ENCODE measurements at places on chromosomes 6 and 20.

DNA sequence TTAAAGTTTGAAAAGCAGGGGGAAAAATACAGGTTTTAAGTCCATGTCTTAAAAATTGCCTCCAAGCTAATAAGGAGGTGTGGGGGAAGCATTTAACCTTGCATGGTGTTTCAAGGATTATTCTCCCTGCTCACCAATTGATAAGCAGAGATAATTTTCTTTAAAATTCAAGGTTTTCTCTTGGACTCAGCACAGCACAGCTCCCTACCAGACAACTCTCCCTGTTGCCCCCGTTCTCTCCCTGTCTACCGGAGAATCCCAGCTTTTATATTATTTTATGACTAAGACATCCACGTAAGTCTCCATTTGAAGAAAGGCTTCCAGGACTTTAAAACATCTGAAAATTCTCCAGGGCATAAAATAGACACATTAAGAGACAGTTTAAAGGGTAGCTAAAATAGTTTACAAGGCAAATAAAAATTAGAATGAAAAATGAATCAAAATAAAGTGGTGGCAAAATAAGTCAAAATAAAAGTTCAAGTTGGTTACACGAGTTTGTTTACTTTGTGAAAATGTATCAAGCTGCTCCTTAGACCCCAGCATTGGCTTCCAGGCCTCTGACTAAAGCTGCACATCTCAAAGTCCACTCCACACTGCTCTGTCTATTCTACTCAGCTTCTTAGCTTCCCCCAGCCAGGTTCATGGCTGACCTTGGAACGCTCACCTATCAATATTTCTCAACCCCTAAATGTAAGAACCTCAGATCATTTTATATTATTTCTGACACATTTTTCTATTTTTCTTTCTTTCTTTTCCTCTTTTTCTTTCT lies 188.6 kb upstream of the PLCB4 start:
- DNase-seq: no peak

DNA sequence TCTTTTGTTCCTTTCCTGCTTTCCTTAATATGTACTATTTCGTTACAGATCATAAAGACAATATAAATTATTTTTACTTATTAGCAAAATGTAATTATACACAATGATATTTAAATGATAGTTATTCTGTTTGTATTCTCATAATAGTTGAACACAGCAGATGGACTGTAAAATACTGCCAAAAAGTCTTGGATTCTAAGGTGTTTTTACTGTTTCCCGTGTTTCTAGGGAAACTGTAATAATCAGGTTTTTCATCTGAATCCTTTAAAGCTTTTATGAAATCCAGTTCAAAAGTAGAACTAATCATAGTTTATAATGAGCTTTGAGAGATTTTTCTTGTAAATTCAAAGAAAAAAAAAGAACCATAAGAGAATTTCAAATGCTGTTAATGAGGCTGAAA lies 148.4 kb downstream of the GRIK2 start:
- no peak for DNase-seq

DNA sequence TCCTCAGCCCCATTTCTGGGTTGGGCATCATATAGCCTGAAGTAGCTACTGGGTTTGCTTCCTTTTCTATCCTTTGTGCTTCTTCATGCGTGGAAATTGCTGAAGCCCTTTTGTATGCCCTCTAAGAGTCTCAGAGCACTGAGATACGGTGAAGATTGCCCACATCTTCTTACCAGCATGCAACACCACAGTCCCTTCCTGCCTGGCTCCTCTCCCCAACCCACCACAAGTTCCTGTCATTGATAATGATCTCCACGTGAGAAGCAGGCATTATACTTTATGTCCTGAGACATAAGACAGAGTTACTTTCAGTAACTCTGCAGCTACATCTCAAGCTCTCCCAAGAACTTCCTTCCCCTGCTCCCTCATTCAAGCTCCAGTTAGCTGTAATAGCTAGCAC lies 15.8 kb upstream of the PLCB4 start:
- no peak for DNase-seq

- DNase-seq: no peak
Measured at GRCh38 chr6:7260291-7261031, 52.5 kb downstream of the SSR1 start.

GRCh38 chr6:7691675-7692452 lies 34.0 kb upstream of the BMP6 start:
- peak; percentile 29 for DNase-seq

DNA sequence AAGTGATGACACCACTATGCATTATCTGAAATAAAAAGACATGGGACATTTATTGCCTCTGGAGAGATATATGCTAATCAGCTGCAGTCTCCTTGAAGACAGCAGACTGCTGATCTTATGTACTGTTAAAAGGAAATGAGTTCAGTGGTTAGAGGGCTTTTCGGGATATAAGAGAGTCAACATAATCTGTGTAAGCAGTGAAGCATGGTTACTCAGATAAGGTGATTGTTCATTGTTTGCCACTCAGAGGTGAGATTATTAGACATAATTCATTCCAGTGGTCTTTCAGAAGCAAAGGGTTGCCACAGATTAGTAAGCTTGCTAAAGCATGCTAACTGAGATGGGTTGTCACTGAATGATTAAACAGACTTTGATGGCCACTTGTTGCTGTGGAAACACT lies 1450.7 kb upstream of the ADGRB3 start:
- DNase-seq: no peak

DNA sequence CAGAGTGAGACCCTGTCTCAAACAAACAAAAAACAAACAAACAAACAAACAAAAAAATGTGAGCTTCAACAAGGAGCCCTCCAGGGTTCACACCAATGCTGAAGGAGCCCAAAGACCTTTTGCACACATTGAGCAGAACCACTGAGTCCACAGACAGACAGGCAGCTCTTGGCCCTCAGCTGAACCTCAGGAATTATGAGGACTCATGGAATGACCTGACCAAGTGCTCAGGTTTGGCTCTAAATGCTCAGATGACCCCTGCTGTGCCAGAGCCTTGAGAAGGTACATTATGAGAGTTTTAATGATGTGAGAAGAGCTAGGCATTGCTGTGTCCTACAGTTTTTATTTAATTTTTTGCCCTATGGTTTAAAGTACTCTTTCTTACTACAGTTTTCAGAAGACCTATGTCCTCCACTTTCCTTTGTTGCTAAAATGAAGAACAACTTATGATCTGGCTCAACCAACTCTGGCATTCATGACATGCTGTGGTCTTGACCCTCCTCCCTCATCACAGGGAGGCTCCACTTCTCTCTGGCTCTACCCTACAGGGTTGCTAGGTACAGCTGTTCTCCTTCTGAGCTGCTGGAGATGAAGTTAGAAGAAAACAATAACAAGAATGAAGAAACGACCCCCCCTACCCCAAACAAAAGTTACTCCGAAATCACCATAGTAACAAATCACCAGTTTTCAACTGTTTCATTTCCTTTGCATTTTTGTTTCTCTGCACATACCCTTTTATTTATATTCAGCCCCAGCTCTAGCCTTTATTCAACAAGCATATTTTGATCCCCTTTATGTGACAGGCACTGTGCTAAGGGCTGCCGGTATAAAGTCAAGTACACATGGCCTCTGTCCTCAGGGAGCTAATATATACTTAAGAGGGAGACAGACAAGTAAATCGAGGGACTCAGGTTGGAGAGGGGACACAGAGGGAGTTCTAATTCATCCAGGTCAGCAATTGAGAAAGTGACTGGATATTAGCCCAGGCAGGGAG lies 128.7 kb upstream of the TRAF3IP2 start:
- no peak for DNase-seq

DNA sequence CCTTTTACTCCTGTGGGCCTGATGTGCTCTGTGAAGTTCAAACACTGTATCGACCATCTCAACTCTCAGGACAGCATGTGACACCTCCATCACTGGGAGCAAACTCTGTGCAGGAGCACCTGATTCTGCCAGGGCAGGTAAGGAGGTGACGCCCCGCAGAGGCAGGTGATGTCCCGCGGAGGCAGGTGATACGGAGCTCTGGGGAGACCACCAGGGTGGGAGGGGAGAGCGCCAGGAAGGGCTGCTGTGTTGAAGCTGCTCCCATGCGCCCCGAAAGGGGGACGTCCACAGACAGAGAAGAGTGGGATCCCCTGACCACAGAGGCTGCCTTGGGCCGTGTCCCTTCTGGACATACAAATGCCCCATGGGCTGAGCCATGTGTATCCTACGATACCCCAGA lies 58.3 kb downstream of the DACT2 start:
- DNase-seq: no peak

- DNase-seq: no peak
Measured at GRCh38 chr6:72715119-72715518, 93.3 kb downstream of the KCNQ5 start.

DNA sequence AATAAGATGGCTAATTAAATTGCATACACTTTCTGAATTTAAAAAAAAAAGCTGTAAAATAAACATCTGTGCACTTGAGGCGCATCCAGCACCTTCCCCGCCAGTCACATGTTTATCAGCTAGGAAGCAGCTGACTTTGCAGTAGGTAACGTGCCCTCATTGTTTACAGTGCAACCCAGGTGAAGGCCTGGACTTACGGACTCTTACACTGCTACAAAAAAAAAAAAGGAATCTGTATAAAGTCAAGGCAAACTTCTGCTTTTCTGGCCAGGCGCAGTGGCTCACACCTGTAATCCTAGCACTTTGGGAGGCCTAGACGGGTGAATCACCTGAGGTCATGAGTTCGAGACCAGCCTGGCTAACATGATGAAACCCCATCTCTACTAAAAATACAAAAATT lies 327.8 kb downstream of the CDH4 start:
- no peak for DNase-seq

GRCh38 chr6:5367510-5367909 lies 106.2 kb downstream of the FARS2 start:
- DNase-seq: no peak

- no peak for DNase-seq
Measured at GRCh38 chr6:63883597-63883996, 248.0 kb downstream of the PHF3 start.

GRCh38 chr6:105401247-105402089 lies 1.4 kb downstream of the PREP start:
- DNase-seq: no peak

- DNase-seq: no peak
Measured at GRCh38 chr6:22007469-22007868, 289.4 kb downstream of the PRL start.

GRCh38 chr6:154930451-154930851 lies 64.7 kb upstream of the TIAM2 start:
- DNase-seq: no peak

- DNase-seq: no peak
Measured at GRCh38 chr6:100768816-100769351, 112.2 kb downstream of the ASCC3 start.

DNA sequence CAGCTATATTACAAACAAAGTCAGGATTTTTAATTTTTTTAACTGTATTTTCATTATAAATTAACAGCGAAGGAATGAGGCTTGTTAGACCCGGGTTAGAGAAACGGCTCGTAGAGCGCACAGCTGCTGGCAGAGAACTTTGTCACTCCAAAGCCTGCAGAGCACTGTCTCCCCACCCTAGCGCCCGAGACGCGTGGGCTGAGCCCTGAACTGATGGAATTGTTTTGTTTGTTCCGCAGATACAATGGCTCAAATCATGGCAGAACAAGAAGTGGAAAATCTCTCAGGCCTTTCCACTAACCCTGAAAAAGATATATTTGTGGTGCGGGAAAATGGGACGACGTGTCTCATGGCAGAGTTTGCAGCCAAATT lies 810 bp downstream of the LAMP5 start:
- DNase-seq: no peak

DNA sequence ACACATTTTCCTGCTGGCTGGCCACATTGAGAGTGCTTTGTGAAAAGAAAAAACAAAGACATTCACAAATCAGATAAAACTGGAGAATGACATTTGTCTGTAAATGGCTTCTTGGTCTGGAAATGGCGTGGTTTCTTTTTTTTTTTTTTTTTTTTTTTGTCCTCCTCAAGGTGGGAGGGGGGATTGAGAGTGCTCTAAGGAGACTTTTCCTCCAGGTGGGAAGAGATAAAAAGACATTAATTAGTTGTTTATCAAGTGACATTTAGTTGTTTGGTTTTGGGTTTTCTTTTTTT lies 40.4 kb downstream of the GNAS start:
- no peak for DNase-seq

DNA sequence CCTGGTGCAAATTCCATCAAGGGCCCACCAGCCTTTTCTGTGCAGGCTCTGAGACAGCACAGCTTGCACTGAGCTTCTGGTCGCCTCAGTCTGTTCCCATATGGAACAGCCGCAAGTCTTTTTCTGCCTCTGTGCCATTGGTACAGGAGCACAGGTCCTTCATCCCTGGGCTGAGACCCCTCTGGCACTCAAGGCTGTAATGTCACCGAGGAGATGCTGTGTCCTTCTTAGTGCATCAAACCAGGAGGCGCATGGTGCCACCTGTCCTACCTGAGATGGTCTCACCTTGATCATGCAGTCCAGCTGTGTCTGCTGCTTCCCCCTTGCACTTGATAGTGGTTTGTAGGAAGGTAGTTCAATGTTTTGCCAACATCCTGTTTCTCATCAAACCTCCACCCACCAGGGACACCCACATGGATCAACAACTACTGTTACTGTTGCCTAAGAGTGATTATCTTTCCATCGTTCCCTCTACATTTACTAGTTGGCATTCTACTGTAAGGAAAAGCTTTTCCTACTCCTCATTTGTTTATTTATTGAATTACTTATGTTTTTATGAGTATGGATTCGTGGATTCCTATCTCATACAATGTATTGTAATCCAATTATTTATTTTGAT lies 29.0 kb downstream of the FAM50B start:
- DNase-seq: no peak

DNA sequence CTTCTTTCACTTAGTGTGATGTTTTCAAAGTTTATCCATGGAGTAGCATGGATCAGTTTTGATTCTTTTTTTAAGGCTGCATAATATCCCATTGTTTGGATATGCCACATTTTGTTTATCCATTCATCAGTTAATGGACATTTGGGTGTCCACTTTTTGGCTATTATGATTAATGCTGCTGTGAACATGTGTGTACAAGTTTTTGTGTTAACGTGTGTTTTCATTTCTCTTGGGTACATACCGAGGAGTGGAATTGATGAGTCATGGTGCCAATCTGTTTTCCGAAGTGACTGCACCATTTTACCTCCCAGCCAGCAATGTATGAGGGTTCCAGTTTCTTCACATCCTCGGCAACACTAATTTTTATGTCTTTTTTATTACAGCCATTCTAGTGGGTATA lies 78.4 kb upstream of the CCDC28A start:
- DNase-seq: no peak
